HS-27A (cell line): ENCODE measurements at places on chromosomes 4 and X.
A peak's percentile ranks its signal among the peaks of the same experiment; 100 is the strongest.

DNA sequence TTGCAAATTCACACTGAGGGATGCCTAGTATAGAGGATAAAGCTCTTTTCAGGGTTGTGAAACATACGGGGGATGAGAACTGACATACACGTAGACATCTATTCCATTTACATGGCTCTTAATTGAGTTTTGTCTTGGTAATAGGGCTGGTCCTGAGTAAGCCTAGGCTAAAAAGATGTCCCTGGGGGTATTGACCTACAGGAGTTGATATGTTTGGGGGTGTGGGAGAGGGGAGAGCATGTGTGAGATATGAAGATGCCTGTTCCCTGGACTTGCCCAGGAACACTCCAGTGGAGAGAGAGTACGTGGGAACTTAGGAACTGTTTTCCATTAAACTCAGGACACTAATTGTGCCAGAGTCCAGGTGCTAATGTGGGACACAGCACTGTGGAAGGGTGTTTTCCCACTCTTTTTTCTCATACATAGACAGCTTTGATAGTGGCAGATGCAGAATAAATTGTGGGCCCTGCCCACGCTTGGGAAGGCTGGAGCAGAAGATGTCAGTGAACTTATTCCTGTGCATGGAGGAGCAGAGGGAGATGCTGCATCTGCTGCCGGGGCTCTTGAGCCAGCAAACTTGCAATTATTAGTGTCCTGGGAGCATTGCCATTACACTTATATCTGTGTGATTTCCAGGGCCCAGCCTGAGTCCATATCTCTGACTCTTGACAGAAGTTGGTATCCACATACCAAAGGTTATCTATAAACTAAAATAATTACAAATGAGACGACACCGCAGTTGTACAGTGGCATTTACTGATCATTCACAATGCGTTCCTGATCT, 20.7 kb downstream of the SYNPO2 start:
- DNase-seq = no peak

DNA sequence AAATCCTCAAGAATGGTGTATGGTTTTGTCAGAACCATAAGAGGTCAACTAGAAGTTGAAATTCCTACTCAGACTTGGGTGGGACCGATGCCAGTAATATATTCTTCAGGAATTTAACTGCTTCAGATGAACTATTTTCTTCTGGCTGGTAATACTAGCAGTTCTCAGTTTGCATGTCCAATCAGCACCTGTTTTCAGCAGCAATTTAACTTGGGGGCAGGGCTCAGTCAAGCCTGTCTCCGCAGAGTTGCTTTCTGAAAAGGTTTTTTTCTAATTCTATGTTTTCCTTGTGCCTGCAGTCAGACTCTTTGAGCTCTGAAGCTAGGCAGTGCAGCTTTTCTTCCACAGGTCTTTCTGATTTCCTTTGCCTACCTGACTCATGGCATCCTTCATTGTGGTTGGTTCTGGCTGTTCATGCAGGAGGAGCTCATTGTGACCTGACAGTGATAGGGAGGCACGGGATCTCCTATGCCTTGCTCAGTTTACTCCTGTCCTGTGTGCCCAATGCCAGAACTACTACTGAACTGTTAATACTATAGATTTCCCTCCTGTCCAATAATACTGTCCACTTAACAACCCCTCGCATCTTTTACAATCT, 17.3 kb upstream of the FMR1 start:
- peak; percentile 35 for DNase-seq

GRCh38 chr4:76363556-76364290, 57.2 kb downstream of the STBD1 start:
- no peak for DNase-seq

DNA sequence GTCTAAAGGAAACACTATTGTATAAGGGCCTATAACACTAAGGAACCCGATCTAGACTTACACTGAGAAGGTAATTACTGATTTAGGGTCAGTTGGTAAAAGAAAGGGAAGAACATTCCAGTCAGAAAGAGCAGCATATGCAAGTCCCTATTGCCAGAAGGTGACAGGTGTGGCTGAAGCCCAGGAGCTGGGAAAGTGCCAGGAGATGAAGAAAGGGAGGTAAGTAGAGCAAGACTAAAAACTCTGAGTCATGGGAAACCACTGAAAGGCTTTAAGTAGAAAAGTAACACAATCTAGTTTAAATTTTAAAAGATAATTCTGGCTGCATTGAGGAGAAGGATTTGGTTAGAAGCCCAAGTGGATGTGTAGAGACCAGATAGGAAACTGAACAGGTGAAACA, 77.7 kb upstream of the INTU start:
- no peak for DNase-seq

DNA sequence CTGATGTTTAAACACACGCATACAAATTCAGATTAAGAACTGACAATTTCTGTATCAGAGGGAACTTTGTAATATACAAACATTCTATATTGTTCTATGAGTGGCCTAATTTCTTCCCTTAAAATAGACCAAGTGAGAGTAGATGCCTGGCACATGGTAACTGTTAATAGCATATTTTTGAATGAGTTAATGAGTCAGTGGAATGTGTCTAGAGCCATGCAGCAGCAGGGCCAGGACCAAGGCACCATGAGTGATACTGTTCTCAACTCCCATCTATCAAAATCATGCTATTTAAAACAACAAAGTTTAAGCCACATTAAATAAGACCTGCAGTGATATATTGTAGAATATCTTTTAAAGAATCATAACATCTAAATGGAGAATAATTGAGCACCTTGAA, 98.3 kb downstream of the ARHGAP24 start:
- no peak for DNase-seq

- no peak for DNase-seq
Observed at GRCh38 chrX:20362268-20363267, 95.9 kb upstream of the RPS6KA3 start.

GRCh38 chr4:56414135-56414670, 21.2 kb downstream of the PPAT start:
- no peak for DNase-seq

GRCh38 chr4:112523764-112524505, 8.0 kb upstream of the NEUROG2 start:
- no peak for DNase-seq
